Left renal cortex interstitium (tissue), 4 donors: ENCODE measurements at places on chromosomes 3 and 15.

DNA sequence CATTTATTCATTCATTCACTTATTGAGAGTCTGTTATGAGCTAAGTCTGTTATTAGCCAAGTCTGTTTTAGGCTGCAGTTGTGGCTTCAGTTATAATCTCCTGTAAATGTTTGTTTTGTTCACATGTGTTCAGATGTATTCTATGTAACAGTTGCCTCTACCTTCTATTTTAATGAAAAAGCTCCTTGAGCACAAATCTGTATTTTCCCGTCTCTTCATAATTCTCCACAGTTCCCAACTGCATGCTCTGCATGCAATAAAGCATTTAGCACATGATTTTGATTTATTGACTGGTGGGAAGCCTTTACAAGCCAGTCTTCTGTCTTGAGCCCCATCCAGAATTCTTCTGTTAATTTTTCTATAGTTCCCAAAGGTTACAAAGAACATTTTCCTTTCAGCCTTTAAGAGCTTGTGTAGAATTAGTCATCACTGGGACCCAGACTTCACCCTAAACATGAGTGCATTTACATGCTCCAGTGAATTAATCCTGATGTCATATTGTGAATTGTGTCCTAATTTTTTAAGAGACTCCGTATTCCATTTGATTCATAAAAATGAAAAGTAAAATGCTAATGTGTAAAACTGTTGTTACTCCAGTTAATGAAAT is 122.3 kb upstream of the NR2E3 start:
- no peak for DNase-seq

DNA sequence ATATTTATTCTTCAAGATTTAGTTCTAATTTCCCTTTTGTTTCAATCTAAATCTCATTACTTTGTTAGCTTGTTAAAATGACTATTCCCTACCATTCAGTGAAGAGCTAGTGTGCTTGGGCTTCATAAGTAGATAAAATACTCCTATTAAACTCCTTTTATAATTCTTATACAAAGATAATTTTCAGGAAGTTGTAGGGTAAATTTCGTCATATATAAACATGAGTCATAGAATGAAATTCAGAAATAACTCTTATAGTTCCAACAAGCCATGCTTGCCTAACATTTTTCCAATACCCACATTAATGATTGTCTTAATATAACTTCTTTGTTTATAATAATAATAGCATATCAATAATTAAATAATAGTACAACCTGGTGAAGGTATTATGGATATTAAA is 407.3 kb downstream of the NAALADL2 start:
- no peak for DNase-seq

DNA sequence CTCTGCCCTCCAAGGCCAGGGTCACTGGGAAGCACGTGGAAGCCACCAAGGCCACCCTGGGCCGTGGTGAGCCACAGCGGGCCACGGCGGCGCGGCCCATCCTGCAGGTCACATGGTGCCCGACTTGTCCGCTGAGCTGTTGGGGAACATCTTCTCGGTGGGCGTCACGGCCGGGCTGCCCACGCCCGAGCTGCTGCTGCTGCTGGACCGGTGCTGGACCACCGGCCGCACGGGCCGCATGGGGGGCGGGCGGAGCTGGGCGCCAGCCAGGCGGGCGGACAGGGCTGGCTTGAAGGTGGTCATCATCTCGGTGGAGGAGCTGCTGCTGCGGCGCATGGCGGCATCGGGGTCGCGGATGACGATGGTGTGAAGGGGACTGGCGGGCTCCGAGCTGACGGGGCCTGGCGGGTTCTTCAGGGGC is 22.1 kb upstream of the RAD18 start:
- no peak for DNase-seq

- DNase-seq = no peak
Measured at GRCh38 chr3:14512942-14513327, 27.2 kb downstream of the GRIP2 start.

DNA sequence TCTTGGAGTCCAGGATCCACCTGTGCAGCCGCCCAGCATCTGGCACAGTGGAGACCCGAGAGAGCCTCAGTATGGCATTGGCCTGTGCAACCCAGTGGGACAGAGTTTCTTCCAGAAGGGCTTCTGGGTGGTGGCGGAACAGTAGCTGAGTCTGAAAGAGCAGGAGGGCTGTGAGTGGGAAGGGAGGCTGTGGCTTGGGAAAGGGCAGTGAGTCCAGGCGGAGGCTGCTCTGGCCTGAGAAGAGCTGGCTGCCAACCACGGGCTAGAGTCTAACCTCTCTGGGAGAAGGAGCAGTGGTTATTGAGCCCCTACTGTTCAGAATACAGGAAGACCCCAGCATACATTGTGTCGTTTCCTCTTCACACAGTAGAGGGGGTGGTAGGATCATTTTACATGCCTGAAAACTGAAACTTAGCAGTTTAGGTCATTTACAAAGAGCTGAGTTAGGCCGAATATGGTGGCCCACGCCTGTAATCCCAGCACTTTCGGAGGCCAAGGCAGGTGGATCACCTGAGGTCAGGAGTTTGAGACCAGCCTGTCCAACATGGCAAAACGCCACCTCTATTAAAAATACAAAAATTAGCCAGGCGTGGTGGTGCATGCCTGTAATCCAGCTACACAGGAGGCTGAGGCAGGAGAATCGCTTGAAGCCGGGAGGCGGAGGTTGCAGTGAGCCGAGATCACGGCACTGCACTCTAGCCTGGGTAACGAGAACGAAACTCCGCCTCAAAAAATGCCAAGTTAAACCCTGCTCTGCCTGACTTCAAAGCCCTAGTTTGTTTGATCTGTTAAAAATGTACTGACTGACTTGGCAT is 3.2 kb downstream of the AEN start:
- DNase-seq = peak; percentile 56

DNA sequence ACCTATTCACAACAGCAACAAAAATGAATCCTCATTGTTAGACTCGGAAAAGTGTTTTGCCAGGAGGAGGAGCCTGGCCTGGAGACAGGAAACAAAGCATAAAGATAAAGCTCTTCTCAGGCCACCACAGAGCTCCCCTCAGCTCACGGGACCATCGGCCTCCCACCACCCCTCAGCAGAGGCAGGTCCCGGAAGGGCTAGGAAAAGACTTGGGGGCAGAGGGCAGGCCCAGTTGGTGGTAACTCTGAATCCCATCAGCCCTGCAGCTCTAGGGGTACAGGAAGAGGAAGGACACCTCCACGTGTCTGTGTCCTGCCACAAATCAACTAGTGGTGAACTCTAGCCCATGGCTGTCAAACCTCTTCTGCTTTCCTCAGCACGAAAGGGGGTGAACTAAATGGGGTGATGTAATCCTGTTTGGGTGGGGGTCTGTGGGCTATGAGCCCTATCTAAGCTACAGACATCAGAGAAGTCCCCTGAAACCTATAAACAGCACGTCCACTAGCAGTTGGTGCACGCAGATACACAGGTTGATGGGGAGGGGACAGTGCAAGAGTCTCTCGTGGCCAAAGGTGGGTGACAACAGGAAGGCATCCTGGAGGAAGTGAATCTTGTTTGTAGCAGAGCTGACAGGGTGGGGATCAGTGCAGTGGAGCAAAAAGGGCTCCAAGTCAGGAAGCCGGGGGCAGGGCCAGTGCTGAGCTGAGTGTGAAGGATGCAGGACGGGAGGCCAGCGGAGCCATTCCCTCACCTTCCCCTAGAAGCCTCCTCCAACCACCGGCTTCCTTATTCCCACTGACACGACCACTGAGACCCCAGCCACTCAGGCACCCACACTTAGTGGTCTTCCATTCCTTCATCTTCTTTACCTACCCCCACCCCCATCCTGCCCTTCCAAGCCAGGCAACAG is 111.1 kb upstream of the HACD2 start:
- DNase-seq = no peak
